ENCODE measurements at places on chromosomes 5 and 9.

DNA sequence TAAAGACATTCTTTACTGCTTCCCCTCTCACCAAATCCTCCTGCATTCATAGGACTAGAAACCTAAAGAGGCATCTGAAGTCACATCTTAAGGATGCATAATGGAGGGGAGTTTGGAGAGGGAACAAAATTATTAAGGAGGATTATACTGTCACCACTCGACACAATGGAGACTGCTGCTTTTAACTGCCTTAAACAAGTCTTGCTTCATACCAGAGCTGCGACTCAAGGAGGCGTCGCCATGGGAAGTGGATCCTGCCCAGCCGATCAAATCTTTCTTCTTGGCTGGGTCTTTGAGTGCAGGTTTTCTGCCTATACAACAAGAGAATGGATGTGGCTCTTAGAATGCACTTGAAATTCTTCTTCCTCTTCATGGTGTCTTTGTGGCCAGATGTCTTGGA, 66.7 kb upstream of the FOXE1 start:
- no peak for DNase-seq

DNA sequence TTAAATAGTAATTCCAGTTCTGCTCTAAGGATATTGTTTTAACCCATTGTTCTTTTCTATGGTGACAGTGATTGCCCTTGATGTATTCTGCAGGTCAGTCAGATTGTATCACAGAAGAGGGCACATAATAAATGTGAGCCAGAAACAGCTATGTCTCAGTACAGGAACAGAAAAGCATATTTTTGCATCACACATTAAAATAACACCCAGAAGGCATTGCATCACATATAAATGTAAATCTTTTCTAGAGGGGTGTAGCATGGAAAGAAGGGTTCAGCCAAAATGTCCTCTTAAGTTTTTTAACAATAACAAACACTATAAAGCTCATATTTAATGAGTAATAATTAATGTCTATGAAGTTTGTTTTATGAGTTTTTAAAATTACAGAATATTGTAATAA, 30.0 kb downstream of the ZCCHC7 start:
- no peak for DNase-seq

- no peak for DNase-seq
Measured at GRCh38 chr5:135569755-135570452, 8.9 kb downstream of the CXCL14 start.

- DNase-seq: peak; percentile 77
Measured at GRCh38 chr5:142296914-142297417, 27.9 kb downstream of the SPRY4 start.

GRCh38 chr9:35605351-35606137, 482 bp downstream of the TESK1 start:
- peak; percentile 97 for DNase-seq

GRCh38 chr5:102313912-102314311, 17.8 kb upstream of the SLCO4C1 start:
- no peak for DNase-seq

DNA sequence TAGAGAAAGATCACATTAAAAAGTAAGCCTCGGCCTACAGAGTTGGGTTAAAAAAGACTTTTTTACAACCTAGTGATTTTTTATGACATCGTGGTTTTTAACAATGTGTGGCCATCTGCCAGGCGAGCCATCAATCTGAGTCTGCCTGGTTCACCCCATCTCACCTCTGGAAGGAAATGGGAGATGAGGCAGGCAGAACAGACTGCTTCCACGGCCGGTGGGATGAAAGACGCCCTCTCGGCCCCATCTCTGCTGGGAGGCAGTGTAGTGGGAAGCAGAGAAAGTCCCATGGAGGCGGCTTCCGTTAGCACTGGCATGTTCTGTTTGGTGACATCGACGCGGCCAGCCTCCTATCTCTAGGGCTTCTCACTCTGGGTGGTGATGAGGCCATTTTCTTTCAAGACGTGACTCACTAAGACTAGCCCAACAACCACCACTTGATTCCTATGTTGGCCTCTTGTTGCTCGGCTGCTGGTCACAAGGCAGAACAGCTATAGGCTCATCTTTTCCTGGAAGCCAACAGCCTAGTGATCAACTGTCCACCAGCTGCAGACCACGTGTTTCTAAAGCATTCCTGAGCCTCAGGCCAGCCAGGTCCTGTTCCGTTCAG, 132.4 kb upstream of the OTULINL start:
- DNase-seq: peak; percentile 78

DNA sequence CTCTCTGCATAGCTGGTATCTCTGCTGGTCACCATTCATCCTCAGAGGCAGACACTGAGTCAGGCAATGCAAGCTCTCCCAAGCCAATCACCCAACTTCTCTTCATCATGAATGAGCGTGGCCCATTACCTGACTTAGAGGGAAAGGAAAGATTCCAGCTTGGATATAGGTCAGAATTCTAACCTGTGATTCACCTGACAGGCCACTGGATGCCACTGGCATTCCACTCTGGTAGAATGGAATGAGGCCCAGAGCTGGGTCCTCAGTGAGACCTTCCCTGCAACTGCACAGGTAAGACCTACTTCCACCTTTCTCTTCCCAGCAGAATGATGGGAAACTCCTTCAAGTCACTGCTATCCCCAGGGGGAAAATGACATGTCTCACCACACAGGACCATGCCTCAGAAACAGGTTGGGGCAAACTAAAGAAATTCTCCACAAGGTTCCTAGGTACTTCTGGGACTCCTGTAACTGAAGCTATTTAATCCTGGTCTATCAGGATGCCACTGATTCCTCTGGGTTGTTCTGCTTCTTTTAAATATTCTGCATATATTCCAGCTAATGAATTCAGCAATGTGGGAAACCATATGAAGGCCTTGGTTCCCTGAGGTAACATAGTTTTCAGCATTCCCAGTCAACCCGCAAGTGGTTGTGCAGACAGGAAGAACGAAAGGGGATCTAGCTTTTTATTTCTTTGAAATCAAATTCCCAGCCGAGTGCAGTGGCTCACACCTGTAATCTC, 62.0 kb downstream of the SUSD1 start:
- DNase-seq: peak; percentile 17

GRCh38 chr9:8860086-8860485, 1060.5 kb upstream of the DMAC1 start:
- peak; percentile 36 for DNase-seq

- DNase-seq: no peak
Measured at GRCh38 chr5:160271396-160271795, 41.0 kb downstream of the CCNJL start.

- DNase-seq: peak; percentile 96
Measured at GRCh38 chr5:138213161-138214029, at the start of gene CDC23. Gene CDC23 (minus strand): TSS chr5:138213323. CDS start chr5:138213312, 11 bp downstream.

- no peak for DNase-seq
Measured at GRCh38 chr5:39302472-39302871, 61.8 kb downstream of the C9 start.

- DNase-seq: no peak
Measured at GRCh38 chr9:134390947-134391318, 64.7 kb downstream of the RXRA start.

DNA sequence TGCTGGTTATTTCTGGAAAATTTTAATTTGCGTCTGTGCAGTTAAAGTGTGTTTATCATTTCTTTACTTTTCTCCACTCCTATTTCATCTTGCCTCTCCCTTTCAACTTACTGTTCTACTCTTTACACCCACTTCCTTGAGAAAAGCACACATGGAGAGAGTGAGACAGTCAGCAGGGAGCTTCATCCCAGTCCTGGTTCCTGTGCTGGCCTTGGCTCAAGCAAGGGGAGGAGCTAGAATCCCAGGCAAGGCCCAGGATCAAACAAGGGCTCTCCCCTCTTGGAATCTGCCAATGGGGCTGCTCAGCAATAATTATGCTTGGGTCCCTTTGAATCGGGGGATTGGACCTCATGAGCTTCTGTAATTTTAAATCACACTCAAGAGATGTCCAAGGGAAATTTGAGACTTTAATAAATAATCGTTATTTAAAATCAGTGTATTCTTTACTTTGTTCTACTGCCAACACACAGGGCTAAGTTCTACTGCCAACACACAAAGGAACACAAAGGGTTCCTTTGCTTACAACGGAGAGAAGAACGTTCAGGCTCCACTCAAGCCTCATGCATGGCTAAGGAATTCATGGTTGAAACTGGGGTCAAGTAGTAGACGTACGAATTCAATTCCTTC, 439.3 kb upstream of the DAB2 start:
- DNase-seq: no peak

DNA sequence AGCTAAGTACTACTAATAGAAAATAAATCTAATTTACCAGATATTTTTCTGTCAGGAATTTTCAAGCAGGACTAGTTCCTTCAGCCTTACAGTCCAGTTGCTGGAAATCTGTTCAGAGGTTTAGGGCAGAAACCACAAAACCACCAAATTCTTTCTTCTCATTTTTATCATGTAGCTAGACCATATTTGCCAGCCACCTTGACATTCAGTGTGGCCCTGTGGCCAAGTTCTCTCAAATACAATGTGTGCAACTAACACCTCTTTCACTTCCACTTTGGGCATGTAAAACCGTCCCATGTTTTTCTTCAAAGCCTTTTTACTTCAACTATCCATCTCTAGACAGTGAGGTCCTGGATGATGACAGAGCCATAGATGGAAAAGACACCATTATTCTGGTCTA, 1133.2 kb upstream of the CDH18 start:
- no peak for DNase-seq

GRCh38 chr9:112061152-112061740, 113.9 kb downstream of the SUSD1 start:
- peak; percentile 96 for DNase-seq

DNA sequence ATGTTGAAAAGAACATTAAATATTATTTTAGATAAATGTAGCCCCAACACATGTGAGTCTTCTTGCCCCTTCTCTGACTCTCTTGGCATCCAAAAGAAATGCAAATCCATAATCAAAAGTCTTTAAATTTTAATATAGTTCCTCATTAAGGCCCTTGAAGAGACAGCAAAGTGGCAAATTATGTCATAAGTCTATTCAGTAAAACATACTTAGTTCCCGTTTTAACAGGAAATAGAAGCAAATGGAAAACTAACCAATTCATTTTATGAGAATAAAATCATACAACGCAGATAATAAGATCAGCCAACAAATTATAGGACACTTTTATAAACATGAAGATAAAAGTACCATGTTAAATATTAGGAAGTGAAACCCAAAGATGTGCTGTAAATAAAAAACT, 20.1 kb upstream of the IFNB1 start:
- no peak for DNase-seq

DNA sequence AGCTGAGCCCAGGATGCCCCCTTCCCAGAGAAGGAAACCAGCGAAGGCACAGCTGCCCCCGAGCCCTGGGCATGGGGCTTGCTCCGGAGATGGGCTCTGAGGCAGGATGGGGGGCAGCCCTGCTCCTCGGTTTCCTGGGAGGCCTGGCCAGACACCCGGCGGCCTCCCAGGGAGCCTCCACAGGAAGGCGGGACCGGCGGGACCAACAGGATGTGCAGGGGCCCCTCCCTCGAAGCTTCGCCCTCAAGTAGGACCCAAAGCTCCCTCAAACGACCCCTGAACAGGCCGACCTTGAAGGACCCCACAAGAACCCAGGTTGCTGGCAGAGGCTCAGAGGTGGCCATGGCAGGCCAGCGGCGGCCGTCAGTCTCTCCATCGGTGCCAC, 11.7 kb downstream of the EXD3 start:
- DNase-seq: no peak

DNA sequence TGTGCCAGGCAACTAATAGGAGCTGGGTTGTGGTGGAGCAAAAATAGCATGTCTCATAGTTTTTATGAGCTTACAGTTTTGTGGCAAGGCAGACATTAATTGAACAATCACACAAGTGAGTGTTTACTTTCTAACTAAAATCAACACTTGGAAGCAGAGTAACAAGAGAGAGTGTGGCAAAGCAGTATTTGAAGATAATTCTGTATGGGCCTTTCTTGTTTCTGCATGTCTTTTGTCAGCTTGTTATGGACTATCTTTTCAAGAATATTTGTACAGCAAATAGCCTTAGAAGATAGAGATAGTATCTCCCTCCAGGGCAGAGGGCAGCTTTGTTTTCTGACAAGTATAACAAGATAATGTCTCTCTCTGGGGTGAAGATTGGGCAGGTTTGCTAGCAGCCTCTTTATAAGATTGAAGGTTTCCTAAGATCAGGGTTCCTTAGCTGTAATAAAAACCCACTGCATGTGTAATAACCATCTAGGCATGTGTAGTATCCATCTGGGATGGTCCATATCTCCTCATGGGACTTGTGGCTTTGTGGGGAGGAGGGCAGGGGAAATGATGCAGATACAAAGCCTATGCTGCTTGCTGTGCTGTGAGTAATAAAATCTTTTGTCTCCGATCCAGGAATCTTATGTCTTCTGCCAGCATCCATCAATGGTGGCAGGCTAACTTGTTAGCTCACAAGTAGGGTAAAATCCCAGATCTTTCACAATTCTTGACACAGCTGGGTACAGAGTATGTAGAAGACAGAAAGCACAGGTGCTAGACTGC, 479.9 kb downstream of the KDM4C start:
- peak; percentile 55 for DNase-seq

GRCh38 chr5:123813264-123813663, 301.3 kb downstream of the CSNK1G3 start:
- no peak for DNase-seq

DNA sequence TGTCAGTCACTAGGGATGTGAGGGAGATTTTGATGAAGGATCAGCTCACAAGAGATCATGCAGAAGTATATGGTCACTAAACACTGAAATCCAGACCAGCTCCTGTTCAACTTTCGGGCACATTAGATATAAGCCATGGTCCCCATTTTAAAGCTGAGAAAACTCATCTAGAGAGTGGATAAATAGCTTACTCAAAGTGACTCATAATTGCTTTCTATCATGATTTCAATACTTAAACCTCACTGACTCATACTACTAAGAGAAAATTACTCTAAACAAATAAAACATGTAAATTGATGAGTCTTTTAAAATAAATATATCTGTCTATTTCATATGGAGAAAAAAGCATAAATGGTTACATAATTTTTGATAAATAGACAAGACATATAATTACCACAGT, 567.7 kb downstream of the TLR4 start:
- no peak for DNase-seq

GRCh38 chr5:102223542-102224477, 72.3 kb downstream of the SLCO4C1 start:
- DNase-seq: no peak

DNA sequence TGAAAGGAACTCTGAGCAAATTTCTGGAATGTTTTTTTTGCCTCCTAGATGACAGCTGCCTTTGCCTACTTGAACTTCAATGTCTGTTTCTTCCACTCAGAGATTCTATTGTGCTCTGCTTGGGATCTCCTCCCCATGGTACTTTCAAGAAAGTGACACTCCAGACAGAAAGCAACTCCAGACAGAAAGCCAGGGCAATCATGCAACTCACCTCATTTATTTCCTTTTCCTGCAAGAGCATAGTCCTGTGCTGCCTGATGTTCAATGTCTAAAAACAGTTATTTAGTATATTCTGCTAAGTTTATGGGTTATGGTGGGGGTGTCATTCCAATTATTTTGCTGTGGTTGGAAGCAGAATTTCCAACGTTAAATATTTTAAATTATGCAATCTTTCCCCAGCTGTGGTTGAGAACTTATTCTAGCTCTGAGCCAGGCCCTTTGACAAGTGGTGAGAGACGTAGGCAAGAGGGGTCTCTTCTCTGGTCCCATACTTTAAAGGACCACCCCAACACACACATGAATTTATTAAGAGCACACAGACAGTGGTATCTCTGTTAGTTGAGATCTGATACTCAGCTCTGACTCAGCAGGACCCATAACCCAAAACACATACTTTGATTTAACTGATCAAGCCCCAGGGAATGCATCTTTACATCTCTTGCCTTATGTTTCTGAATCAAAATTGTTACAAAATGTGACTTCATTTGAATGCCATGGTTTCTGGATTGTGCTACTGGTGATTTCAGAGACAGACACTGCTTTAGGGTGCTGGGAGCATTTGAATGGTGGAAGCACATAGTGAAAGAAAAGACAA, 39.5 kb upstream of the MAMDC2 start:
- DNase-seq: peak; percentile 3
